ENCODE measurements at places on chromosomes 7 and 10.

- DNase-seq = no peak
Measured at GRCh38 chr10:120613180-120613579, 156.2 kb downstream of the PLPP4 start.

GRCh38 chr10:50561816-50562215 is 61.9 kb downstream of the SGMS1 start:
- no peak for DNase-seq

GRCh38 chr7:140421521-140421920 is 17.7 kb downstream of the RAB19 start:
- DNase-seq = no peak

DNA sequence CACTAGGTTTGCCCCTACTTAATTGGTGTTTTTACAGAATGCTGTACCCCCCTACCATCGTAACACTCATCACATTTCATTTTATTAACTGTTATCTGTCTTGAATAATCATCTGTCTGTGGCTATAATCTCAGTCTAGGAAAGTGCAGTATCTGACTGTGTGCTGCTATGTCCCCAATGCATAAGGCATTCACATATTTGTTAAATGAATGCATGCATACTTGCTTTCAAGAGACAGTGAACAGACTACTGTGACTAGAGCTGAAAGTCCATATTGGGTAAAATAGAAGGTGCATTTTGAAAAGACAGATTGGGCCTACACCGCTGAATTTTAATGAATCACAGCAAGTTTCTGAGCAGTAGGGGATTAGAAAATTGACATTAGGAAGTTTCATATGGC is 112.3 kb downstream of the ARHGAP12 start:
- DNase-seq = no peak

DNA sequence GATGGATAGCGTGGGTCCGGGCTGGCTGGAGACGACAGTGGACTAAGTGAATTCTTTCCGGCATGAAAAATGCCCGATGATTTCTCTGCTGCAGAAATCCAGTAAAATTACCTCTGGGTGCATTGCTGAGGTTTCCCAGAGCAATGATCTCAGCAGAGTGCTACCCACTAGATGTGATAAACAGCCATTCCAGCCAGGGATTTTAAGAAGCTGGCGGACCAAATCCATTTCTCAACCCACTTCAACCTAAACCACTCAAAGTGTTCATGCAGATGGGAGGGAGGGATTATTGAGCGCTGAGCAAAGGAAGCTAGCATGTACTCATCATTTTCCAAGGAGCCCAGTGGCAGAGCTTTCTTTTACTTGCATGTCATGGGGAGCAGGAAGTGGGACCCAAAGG is 116.7 kb downstream of the PRKCQ start:
- DNase-seq = no peak

- no peak for DNase-seq
Measured at GRCh38 chr7:43192806-43193460, 80.5 kb downstream of the HECW1 start.

DNA sequence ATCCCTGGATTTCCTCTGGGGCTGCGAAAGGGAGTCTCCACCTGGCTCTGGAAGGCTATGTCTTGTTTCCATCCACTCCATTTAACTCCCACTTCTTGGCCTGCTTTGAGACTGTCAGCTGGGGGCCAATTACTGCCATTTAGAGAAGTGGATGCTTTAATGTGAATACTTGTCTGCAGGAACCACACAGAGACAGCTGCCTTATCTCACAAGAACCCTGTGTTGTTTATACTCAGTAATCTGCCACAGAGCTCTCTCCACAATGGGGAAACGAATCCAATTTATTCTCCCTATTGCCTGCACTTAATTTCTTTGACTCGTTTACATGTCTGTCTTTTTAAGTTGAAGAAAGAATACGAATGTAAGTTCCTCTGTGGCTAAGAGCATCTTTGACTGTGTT is 787.0 kb upstream of the C7orf33 start:
- DNase-seq = no peak

- DNase-seq = no peak
Measured at GRCh38 chr7:110224643-110225042, 866.3 kb upstream of the LRRN3 start.

- no peak for DNase-seq
Measured at GRCh38 chr7:100892364-100893317, 3.0 kb downstream of the ACHE start.

DNA sequence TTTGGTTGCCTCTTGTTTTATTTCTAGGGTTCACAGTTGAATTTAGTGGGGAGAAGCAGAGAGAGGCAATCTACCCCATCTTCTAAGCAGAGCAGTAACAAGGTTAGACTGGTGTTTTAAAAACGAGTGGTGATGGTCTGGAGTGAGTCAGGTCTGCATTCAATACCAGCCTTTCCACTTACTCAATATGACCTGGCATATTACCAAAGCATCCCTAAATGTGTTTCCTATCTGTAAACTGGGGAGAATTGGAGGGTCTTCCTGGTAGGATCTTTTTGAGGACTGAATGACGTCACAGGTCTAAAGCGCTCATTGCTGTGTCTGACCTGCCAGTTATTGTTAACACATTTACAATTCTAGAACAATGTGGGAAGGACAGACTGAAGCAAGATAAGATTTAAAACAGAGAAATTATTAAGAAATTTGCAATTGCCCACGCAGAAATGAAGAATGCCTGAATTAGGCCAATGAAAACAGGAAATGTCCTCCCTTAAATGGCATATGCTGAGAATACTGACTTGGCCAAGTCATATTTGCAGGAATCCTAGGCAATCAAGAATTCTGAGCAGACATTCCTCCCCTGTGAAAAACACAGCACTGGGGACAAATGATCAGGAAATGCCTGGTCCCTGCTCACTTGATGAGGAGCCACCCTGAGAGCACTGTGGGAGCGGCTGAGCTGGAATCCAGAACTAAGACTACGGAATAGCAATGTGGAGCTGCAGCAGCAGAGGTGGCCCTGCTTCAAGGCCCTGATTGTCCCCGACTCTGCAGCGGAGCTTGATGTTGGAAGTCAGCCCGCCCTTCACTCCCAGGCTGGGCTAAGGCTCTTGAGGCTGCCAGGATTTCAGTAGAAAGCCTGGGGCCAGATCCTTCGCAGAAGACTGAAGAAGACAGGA is 184.5 kb upstream of the CXCL12 start:
- DNase-seq = no peak

DNA sequence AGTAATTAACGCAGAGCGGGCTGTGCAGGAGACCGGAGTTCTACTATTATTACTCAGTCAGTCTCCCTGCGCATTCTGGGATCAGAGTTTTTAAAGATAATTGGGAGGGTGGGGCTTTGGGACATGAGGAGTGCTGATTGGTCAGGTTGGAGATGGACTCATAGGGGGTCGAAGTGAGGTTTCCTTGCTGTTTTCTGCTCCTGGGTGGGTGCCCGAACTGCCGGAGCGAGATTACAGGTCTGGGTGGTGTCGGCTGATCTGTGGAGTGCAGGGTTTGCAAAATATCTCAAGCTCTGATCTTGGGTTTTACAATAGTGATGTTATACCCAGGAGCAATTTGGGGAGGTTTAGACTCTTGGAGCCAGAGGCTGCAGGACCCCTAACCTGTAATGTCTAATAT is 3.9 kb upstream of the LRRC27 start:
- no peak for DNase-seq

GRCh38 chr7:151008143-151008510 is 16.2 kb downstream of the ATG9B start:
- DNase-seq = no peak

DNA sequence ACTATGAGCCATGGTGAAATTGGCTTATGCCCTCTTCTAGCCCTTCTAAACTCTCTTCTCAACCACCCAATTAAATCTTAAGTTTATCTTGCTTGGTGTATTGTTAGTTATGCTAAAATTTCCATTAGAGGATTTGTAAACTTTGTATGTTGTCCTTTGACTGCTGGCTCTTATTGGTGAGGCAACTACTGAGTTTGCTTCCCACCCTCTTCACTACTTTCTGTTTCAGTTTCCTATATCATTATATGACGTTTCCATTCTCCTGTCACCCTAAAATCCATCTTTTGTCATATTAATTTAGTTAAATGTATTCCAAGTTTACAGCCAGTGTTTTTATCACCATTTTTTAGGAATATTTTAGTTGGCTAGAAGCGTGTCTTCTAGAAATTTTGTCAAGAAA is 80.9 kb upstream of the VWC2 start:
- no peak for DNase-seq

DNA sequence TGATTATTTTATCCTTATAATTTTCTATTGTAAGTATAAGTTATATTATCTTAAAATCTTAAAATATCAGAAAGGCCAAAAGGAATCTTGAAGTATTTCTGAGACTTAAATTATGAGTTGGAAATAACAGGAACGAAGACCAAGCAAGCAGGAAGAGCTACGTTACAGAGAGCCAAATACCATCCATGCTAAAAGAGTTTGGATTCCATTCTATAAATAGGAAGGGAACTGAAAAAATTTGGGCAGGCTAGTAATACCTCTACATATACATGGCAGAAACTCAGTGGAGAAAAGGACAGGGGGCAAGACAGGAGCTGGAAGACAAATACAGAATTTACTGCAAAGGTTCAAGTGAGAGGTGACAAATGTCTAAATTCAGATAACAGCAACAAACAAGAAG is 16.7 kb downstream of the ITGB1 start:
- DNase-seq = no peak

- no peak for DNase-seq
Measured at GRCh38 chr10:14530465-14530864, 199.7 kb upstream of the FRMD4A start.

- DNase-seq = no peak
Measured at GRCh38 chr10:98135222-98135899, 904 bp downstream of the R3HCC1L start.

DNA sequence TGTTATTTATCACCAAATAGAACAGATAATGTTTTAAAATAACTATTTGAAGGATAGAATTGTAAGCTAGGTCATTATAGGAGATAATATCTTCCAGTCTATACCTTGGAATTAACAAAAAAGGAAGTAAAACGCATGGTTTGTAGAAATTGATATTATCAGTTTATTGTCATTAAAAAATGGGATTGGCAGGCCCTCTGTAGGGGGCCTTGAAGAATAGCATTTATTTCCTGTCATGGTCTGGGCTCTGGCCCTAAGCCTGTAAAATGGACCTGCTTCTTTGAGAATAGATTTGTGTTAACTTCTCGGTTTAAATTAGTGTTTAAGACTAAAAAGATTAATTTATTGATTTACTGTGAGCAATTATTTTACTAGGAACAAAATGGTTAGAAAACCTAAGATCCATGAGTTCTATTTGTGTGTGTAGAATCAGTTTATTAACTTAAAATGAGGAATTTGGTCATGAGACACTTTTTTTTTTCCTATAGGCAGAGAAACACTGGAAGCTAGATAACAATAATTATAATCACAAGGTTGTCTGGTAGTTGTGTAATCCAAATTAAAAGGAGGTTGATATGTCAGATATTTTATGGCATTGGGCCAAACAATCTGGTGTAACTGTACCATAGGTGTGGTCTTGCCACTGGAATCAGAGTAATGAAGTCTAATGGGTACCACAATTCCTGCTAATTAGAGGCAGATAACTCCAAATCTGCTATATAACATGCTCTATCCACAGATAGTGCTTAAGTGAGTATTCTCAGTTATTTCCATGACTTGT is 197.4 kb upstream of the FOXP2 start:
- no peak for DNase-seq

- DNase-seq = no peak
Measured at GRCh38 chr7:122622682-122623081, 76.2 kb downstream of the RNF133 start.

GRCh38 chr7:148347981-148348380 is 242.6 kb upstream of the C7orf33 start:
- DNase-seq = no peak

- peak; percentile 72 for DNase-seq
Measured at GRCh38 chr7:100130608-100131453, 4.1 kb downstream of the MBLAC1 start.

GRCh38 chr10:88227342-88228018 is 355.6 kb downstream of the RNLS start:
- no peak for DNase-seq

GRCh38 chr7:111409714-111410422 is 152.4 kb downstream of the IMMP2L start:
- no peak for DNase-seq

DNA sequence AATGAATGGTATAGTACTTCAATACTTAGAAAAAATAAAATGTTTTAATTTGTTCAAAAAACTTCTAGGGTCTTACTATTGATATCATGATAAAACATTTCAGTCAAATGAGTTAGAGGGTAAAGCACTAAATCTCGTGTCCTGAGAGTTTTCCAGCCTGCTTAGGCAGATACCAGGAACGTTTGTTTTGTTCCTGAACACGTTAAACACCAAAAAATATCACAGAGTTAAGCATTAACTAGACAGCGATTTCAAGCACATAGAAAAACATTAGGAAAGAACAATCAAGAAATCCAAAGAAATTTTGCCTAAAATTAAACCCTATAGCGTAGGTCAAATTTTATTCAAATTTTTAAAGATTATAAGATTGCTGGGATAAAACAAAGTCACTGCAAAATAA is 204.6 kb upstream of the AGR3 start:
- no peak for DNase-seq

GRCh38 chr7:138538518-138538917 is 78.5 kb downstream of the TRIM24 start:
- DNase-seq = no peak

DNA sequence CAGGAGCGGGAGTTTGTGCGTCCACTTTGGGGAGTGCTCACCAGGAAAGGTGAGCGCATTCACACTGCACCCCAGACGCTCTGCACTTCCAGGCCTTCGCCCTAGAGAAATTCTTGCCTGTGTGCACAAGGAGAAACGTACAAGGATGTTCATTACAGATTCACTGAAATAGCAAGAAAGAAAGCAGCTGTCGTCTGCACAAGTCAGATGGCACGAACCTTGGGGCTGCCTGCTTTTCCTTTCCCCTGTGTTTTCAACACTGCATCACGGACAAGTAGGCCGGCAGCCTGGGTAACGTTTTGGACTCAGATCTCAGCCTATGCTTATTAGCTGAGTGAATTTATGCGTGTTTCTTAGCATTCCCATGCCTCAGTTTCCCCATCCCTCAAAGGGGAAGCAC is 546.8 kb upstream of the FOXK1 start:
- no peak for DNase-seq

- no peak for DNase-seq
Measured at GRCh38 chr7:10780400-10780747, 193.3 kb upstream of the PHF14 start.

- no peak for DNase-seq
Measured at GRCh38 chr7:1698951-1699350, 28.9 kb downstream of the ELFN1 start.

GRCh38 chr10:21264271-21264670 is 261.2 kb downstream of the SKIDA1 start:
- no peak for DNase-seq

DNA sequence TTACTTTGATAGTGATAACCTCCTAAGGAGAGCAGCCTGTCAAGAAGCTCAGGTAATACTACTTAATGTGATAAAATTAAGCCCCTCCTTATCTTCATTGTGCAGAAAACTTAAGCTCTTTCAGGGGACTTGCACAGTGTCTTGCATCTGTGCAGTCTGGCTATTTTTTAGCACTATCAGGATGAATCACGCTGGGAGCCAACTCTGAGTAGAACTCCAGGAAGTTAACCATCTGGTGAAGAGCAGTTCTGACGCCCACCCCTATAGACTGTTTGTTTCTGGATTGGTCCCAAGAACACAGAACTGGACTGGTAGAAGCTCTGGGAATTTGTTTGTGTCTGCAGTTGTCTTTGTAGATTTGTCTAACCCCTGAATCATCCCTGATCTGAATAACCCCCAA is 41.9 kb downstream of the AGK start:
- DNase-seq = no peak

- no peak for DNase-seq
Measured at GRCh38 chr7:71517940-71518699, 386.2 kb downstream of the GALNT17 start.

- DNase-seq = no peak
Measured at GRCh38 chr7:5552123-5552522, 128.5 kb upstream of the TNRC18 start.

- DNase-seq = no peak
Measured at GRCh38 chr10:29102233-29102632, 186.6 kb upstream of the LYZL1 start.
